LHCN-M2 (cell line): ENCODE measurements at places on chromosomes 1 and 21. TPM values are rescaled to one million over a fixed set of nuclear protein-coding genes. Genes with fewer than 3 reads are reported as not detected.

BNIPL gene
- 0.06 and 0.32 TPM in 2 replicates for total RNA-seq

NTMT2 gene
- not detected in 2 replicates for total RNA-seq

SASS6 gene
- total RNA-seq = 8.5 and 8.8 TPM in 2 replicates

- peak; percentile 47 for DNase-seq
These were observed 122.7 kb downstream of the UCHL5 start for GRCh38 chr1:192936313-192937018.

GRCh38 chr1:208117409-208117808 is 126.8 kb downstream of the PLXNA2 start:
- peak; percentile 62 for DNase-seq

DNA sequence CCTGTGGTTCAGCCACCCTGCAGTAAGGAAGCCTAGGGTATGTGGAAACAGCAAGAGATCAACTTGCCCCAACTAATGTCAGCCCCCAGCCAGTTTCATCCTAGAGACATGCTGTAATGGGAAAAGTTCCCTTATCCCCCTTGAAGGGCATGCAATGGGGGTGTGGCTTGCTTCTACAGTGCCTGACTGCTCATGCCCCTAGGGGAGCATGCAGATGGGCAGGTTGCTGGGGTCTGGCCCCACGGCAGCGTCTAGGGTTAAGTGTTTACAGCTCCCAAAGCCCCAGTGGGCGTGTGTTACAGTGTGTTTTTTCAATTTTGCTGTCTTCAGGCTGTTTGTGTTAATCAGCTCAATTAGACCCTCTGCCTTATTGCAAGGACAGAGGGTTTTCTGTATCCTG is 1105.9 kb downstream of the AMY1C start:
- DNase-seq = no peak

DNA sequence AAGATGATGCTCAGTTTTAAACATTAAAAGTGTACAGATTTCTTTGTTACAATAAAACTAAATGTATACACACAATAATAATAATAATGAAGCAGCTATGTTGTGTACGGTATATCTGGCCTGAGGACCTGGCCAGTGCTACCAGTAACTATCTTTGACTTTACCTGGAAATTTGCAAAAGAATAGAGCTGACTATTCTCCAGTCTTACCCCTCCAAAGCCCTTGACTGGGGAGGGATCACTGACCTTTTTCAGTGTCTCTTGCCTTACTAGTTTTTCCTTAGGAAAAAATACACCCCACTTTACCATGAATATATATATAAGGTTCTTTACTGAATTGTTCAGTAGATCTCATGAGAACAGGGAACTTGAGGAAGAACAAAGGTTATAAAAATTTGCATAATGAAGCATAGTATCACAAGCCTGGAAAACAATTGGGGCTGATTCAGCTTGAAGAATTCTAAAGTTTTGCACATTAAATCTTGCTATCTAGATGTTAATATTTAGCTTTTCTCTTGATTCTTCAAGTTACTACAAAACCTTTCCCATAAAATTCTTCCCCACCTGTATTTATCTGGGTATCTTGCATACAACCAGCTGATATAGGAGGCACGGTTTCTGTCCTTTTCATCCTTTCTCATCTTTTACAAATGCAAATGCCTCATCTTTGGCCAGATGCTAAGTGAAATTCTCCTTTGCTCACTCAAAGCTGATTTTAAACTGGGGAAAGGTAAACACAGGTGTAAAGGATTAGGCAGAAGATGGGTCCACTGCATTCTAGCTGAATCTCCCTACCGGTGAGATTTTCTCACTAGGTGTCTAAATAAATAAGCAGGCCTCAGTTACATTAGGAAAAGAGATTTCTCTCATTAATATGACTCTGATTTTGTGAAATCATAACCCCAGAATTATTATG is 25.0 kb upstream of the SLAMF1 start:
- no peak for DNase-seq

GRCh38 chr1:172969611-172970010 is 81.1 kb downstream of the TNFSF18 start:
- DNase-seq = peak; percentile 64

GRCh38 chr21:42580076-42580792 is 66.6 kb downstream of the SLC37A1 start:
- DNase-seq = no peak

- DNase-seq = no peak
These were observed 45.1 kb downstream of the ECE1 start for GRCh38 chr1:21244986-21245687.

DNA sequence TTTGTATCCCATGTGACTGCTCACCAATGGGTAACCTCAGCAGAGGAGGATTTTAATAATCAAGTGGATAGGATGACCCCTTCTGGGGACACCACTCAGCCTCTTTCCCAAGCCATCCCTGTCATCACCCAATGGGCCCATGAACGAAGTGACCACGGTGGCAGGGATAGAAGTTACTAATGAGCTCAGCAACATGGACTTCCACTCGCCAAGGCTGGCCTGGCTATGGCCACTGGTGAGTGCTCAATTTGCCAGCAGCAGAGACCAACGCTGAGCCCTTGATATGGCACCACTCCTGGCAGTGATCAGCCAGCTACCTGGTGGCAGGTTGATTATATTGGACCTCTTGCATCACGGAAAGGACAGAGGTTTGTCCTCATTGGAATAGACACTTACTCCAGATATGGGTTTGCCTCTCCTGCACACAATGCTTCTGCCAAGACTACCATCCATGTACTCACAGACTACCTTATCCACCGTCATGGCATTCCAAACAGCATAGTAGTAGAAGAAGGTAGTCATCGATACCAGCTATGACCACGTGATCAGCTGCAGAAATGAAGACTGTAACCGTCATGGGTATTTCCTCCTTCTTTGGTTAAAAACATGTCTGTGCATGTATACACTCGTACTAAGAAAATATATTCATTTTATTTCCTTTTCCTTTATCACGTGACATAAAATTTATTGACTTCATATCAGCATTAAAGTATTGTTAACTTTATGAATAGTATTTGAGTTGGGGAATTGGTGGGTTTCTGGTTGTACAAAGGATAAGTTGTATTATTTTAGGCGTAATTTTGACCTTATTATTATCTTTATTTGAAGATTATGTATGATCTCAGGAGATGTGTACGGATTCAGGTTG is 562.6 kb downstream of the PTPRU start:
- no peak for DNase-seq

DNA sequence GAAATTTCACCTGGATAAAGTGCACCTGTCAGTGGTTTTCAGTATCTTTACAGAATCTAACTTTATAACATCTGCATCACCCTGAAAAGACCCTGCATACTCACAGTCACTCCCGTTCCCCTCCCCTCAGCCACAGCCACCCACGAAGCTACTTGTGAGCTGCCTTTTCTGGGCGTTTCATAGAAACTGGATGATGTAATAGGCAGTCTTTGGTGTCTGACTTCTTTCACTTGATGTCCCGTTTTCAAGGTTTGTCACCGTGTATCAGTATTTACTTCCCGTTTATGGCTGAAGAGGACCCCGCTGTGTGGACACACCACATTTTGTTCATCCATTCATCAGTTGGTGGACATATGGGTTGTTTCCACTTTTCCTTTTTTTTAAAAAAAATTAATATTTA is 47.8 kb upstream of the LRRC3 start:
- DNase-seq = no peak

GRCh38 chr1:187948170-187948794 is 1119.5 kb downstream of the PLA2G4A start:
- DNase-seq = no peak
